GM12878 (cell line): ENCODE measurements at places on chromosomes 11 and 22. TPM values are rescaled to one million over a fixed set of nuclear protein-coding genes. Genes with fewer than 3 reads are reported as not detected.

Gene CBLIF
- total RNA-seq, result not detected in 2 replicates

Gene ARHGAP8
- not detected in 2 replicates for total RNA-seq

Gene FBLN1
- 0.51 and 0.90 TPM in 2 replicates for total RNA-seq

Gene PANX2
- 0.32 and 0.44 TPM in 2 replicates for total RNA-seq

Gene SMARCB1
- 179 and 185 TPM in 2 replicates for total RNA-seq

Gene PDE2A
- 0.15 and 0.24 TPM in 2 replicates for total RNA-seq

Gene KRTAP5-11
- not detected in 2 replicates for total RNA-seq

Gene SMPD1
- 11.1 and 13.7 TPM in 2 replicates for total RNA-seq

Gene C11orf97
- not detected in 2 replicates for total RNA-seq

Gene ZNF215
- 1.9 and 2.4 TPM in 2 replicates for total RNA-seq

Gene TSGA10IP
- total RNA-seq, result not detected in 2 replicates

Gene SPON1
- 0.13 and 0.19 TPM in 2 replicates for total RNA-seq

Gene SMIM35
- total RNA-seq, result not detected in 2 replicates
